T-helper 9 cell (primary cell): ENCODE measurements at places on chromosomes 6 and 20.
A peak's percentile ranks its signal among the peaks of the same experiment; 100 is the strongest.

DNA sequence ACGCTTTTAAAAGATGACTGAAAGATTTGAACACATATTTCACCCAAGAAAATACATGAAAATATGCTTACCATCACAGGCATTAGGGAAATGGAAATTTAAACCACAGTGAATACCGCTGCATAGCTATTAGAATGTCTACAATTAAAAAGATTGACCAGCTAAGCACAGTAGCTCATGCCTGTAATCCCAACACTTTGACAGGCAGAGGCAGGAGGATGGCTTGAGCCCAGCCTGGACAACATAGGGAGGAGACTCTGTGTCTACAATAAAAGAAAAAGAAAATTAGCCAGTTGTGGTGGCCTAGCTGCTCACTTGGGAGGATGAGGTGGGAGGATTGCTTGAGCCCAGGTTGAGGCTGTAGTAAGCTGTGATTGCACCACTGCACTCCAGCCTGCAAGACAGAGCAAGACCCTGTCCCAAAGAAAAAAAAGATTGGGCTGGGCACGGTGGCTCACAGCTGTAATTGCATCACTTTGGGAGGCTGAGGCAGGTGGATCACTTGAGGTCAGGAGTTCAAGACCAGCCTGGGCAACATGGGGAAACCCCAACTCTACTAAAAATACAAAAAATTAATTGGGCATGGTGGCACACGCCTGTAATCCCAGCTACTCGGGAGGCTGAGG, 163.7 kb upstream of the AKAP12 start:
- no peak for DNase-seq

DNA sequence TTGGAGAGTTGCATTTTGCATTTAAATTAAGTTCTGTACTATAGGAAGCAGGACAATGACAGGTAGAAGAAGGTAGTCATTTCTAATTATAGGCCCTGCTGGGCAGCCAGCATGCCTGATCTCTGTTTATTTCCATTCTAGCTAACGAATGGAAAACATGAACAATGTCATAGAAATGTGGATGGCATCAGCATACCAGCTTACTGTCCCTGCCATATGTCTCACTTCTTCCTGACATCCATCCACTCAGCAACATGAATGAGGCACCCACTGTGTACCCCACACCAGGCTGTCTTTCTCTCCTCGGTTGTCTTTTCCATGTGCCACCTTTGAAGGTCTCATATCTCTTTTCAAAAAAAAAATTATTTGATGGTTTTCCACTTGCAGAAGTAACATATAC, 11.1 kb downstream of the ADTRP start:
- DNase-seq, result no peak

GRCh38 chr6:87110636-87111035, 15.7 kb upstream of the CGA start:
- DNase-seq, result no peak

DNA sequence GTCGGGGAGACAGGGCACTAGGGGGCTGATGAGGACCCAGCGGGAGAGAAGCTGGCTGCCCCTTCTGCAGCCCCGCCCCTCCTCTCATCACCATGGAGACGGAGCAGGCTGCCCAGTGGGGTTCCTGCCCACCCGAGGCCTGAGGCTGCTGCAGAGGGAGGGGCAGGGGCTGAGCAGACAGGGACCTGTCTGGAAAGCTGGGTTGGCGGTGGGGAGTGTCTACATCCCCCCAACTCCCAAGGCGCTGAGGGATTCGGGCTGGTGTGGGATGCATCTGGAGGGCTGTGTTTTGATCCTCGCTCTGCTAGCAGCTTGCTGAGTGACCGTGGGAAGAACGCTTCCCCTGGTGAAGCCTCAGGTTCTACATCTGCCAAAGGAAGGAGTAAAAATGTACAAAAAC, 1.2 kb upstream of the BPI start:
- DNase-seq, result no peak

DNA sequence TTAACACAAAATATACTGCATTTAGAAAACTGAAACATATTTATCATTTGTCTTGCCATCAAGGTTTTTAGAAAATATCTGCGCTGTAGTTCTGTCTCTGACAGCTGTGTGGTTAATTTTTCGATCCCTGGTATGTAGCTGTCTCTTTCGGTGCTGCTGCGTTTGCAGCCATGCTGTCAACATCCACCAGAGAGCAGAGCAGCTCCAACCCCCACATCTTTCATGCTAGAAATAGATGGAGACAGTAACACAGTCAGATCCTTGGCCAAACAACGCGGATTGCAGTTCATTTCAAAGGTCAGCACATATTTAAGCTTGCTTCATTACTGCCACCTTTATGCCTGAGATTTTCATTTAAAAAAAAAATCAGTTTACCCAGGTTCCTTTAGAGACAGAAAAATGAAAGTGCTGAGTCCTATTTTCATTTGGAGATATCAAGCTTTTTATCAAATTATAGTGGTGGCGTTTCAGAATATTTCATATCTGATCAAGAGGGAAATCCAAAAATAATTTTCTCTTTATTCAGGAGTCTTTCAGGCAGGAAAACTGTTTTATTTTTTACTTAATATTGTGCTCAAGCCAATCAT, 157.7 kb upstream of the MMS22L start:
- no peak for DNase-seq

DNA sequence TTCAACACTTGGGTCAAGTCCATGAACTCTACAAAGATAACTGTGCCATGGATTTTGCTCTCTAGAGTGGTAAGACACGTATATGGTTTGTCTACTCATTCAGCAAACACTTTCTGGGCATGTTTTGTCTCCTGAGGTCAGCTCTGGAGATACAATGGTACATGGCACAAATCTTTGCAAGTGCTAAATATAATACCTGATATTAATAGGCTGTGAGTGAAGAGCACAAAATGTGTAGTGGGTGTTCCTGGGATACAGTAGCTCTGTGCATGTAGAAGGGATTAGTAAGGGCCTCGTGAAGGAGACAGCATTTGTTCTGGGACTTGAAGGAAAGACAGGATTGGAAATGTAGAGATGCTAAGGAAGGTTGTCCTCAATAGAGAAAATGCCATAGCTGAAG, 360.9 kb downstream of the BCKDHB start:
- no peak for DNase-seq

DNA sequence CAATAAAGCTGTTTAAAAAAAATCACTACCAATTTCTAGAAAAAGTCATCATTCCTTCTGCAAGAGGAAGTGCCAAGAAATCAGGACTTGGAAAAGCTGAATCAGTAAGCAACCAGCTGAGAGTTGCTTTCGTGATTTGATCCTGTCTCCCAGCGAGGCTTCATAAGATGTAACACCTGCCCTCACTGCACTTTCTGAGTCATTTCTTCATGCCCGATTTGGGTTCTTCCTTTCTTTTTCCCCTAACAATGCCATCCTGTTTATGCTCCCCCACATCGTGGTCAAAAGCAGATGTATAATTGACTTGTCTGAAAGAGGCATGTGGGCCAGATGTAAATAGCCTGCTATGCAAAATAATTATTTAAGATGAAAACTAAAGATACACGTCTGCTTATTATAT, 52.1 kb downstream of the RIPOR2 start:
- DNase-seq, result no peak

GRCh38 chr6:46876126-46876525, 45.6 kb downstream of the ADGRF5 start:
- DNase-seq, result no peak

DNA sequence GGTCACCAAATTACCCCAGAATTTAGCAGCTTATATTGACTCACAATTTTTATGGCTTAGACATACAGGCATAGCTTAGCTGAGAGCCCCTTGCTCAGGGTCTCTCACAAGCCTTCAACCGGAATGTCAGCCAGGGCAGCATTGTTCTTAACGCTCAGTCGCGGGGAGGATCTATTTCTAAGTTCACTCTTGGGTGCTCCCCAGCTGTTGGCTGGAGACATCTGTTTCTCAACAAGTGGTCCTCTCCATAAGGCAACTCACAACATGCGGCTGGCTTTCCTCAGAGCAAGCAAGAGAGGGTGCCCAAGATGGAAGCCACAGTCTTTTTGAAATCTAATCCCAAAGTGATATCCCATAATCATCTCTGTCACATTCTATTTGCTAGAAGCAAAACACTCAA, 46.6 kb downstream of the SLX4IP start:
- DNase-seq, result no peak

GRCh38 chr6:23531666-23532065, 594.3 kb upstream of the NRSN1 start:
- no peak for DNase-seq

DNA sequence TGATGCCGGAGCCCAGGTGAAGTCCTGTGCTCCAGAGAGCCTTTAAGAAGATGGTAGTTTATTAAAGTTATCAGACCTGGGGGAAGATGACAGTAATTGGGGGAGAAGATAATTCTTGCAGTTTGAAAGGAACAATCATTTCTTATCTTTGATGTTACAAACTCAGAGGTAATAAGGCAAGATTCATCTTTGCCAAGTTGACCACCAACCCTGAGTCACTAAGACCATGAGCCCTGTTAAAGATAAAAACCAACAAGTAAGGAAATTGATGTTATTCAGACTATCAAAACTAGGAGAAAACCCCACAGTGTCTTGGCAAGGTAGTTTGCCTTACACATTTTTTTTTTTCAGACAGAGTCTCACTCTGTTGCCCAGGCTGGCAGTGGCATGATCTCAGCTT, 73.1 kb downstream of the MKKS start:
- DNase-seq, result no peak

- DNase-seq, result no peak
Measured at GRCh38 chr20:56278196-56278595, 29.7 kb downstream of the MC3R start.

DNA sequence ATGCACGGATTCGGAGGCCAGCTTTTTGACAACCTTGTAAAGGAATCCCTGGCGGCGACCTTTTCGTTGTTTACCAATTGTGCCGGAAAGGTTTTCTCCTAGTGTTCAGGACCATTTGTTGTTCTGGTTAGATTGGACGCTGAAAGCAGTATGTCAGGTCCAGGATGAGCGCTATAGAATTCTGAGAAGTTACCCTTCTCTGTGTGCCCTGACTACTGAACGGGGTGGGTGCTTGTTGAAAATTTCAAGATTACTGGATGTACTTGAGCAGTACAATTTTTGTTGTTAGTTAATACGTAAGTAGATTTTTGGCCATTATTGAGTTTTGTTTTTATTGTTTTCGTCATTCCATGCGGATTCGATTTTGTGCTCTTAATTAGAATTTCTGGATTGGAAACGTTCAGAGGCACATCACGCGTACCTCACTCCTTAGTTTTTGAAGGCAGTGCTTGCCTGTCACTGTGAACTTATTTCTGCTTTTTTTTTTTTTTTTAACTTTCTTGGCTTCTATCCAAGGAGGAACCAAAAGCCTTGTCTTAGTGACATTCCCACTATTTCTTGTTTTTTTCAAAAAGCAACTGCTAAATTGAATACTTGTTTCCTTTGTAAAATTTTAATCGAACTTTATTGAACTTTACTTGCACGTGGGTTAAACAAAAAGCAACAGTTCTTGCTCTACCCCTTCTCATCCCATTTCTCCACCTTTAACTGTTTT, 898 bp downstream of the XRN2 start:
- DNase-seq, result no peak

DNA sequence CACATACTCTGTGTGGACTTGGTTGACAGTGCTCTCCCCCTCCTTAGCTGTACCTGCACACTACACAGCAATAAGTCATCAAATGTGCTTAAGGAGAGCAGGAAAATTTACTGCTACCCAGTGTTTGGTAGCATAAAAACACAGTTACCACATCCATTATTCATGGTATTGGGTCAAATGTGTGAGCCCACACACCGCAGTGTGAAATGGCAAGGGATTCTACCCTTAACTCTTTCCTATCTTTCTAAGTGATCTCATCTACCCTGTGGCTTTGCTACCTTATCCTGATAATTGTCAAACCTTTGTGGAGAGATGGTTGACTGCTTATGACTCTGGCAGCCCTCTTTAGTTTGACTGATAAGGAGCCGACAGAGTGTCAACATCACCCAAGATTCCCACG, 47.6 kb downstream of the STX11 start:
- no peak for DNase-seq

GRCh38 chr6:121187200-121187832, 147.0 kb downstream of the TBC1D32 start:
- DNase-seq, result no peak

GRCh38 chr6:25927178-25927577, 3.3 kb downstream of the SLC17A2 start:
- no peak for DNase-seq

GRCh38 chr6:111941686-111942330, 68.6 kb upstream of the FYN start:
- DNase-seq, result no peak

GRCh38 chr20:35767683-35768481, 3.9 kb upstream of the PHF20 start:
- DNase-seq, result peak; percentile 49

DNA sequence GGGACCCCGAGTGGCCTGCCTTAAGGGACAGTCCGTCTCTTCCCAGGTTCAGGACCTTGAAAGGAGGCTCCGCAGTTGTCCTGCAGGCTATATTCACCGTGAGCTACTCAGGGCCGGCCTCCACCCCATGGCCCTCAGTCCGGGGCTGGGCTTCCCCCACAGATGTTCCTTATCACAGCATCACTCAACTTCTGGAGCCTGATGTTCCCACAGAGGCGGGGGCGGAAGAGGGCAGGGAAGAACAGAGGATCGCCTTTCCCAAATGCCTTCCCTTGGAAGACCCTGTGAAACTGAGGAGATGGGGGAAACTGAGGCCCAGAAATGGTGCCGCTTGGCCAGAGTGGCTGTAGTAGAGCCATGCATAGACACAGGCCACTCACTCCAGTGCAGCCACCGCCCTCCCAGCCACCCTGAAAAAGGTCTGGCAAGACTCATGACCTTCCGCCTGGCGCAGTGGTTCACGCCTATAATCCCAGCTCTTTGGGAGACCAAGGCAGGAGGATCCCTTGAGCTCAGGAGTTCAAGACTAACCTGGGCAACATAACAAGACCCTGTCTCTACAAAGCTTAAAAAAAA, 4.3 kb upstream of the COX4I2 start:
- DNase-seq, result no peak

DNA sequence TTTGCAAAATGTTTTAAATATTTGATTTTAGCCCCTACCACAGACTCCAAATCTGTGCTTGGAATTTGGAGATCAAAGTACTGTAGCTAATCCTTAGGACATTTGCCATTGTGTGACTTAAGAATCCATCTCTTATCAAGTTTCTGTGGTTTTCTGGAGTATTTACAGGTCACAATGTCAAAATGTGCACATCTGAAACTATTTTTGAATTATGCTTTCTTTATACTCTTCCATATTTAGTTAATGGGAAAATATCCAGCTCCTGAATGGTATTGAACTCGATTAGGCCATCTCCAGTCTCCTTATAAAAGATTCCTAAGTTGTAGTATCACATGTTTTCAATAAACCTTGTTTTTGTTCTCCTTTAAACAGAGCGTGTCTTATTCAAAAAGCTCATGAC, 162.5 kb downstream of the KHDC1L start:
- no peak for DNase-seq
